RPMI7951 (cell line): ENCODE measurements at places on chromosomes 13 and 19.

DNA sequence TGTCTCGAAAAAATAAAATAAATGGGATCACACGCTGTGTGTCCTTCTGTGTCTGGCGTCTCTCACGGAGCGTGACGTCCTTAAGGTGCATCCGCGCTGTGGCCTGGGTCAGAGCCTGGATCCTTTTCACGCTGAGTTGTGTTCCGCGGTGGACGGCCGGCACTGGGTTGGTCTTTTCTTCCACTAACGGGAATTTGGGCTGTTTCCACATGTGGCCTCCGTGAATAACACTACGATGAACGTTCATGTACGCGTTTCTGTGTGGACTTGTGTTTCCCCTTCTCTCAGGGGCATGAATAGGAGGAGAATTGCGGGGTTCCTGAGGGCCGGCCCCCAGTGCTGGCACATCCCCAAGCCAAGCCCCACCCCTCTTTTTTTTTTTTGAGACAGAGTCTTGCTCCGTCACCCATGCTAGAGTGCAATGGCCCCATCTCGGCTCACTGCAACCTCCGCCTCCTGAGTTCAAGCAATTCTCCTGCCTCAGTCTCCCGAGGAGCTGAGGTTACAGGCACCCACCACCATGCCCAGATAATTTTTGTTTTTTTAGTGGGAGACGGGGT, 6.2 kb upstream of the PTBP1 start:
- no peak for DNase-seq

- peak; percentile 78 for DNase-seq
Measured at GRCh38 chr19:50720921-50721381, 1.3 kb upstream of the SHANK1 start.

GRCh38 chr13:71590654-71591148, 276.3 kb downstream of the DACH1 start:
- no peak for DNase-seq

DNA sequence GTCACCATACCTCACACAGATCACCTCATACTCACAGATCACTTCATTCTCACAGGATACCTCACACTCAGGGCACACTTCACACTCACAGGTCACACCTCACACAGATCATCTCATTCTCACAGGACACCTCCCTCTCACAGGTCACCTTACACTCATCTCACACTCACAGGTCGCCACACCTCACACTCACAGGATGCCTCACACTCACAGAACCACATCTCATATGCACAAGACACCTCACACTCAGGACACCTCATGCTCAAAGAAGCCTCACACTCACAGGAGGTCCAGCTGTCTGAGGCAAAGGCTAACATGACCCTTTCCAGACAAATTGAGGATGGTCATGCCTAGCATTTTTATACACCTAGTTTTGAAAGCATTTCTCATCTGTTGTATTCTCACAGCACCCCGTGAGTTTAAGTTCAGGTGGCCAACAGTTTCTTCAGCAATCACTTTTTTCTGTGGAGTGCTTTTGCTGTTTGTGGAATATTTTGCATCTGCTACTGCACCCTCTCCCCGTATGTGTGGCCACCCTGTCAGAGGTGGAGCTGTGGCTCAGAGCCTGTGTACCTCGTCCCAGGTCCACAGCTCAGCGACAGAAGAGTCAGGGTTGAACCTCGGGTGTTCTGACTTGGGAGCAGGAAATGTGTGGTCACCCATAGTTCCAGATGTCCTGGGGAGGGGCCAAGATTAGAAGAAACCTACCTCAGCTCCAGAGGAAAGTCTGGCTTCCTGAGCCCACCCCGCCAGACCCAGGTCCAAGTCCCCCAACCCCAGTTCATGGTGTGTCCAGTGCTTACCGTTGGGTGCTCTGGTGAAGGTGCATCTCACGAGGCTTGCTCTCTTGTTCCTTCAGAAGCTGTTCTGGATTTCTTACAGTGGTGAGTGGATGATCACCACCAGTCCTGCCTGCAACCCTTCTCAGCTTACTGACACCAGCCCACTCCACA, 7.6 kb downstream of the F7 start:
- DNase-seq = no peak

DNA sequence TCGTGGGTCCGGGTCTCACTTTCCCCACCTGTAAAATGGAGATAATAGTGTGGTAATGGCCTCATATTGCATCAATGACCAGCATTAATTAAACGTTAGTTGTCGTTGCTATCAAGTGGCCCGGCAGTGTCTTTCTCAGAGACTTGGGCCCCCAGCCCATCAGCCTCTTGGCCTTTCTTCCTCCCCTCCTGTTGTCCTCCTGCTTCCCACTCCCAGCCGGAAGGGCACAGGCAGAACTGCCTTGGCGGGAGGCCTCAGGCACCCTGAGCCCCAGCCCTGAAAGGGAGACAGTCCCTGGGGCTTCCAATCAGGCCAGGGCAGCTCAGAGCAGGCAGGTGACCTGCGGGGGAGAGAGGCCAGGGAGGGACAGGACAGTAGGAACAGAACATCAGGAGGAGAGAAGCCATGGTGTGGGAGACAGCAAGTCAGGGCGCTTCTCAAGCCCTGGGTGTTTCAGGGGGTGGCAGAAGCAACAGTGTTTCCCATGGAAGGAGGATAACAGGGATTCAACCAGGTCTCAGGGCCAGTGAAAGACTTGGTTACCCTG, 4.6 kb downstream of the MARK4 start:
- DNase-seq = no peak

- no peak for DNase-seq
Measured at GRCh38 chr19:39083983-39084731, at the start of gene ACP7. Gene ACP7 (plus strand): TSS chr19:39084368. CDS start chr19:39085270, 902 bp downstream.

DNA sequence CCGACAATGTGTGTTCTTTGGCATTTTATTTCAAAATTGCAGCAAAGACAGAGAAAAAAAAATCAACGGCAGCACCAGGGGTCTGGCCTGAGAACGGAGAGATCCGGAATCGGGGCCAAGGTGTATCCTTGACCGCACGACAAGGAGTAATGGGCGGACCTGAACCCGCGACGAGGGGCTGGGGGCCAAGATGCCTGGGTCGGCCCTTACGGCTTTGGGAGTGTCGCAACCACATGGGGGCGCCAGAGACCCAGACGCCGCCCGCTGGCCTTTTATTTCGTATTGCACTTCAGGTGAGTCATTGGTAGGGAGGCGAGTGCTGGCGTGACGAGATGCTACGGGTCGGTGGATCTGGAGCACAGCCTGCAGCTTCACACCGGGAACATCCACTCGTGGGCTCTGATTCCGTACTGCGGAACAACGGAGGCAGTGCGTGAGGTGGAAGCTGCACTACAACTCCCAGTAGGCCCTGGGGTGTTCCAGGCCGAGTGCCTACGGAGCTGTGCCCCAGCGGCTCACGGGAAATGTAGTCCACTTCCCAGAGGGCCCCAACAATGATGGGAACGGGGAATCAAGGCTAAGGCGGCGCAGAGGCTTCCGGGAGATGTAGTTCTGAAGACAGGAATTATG, 15.7 kb downstream of the BCAT2 start:
- DNase-seq = peak; percentile 93

DNA sequence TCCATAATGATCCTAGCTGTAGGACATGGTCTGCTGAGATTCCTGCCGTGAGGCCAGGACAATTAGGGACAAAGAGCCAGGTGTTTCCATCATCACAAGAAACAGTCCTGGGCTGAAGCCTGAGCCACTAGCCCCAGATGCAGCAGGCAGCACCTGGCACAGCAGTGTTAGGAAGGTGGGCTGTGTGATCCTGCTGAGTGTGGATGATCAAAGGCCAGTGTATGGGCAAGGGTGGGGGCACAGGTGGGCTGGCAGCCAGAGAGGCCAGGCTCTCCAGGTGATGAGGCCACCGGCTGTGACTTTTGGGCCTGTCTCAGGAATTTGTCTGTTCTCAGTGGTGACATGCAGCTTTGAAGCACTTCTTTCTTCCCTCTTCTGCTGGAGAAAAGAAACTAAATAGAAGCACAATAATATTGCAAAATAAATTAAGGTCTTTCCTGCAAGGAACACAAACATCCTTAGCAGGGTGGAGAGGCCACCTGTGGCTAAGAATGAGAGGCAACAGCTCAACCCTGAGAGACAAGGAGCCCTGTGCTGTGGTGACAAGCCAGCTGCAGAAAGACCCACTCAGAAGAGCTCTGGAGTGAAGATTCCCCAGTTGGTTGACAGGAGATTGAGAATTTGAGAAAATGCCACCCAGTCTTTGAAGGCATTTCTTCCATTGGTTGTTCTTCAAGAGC, 127.6 kb downstream of the KATNAL1 start:
- no peak for DNase-seq

- no peak for DNase-seq
Measured at GRCh38 chr13:51704399-51705313, 99.3 kb downstream of the DHRS12 start.

GRCh38 chr13:107576430-107576829, 638.9 kb downstream of the LIG4 start:
- DNase-seq = no peak

GRCh38 chr13:64300239-64300638, 2884.6 kb upstream of the PCDH20 start:
- DNase-seq = no peak

- no peak for DNase-seq
Measured at GRCh38 chr19:6540918-6541689, 10.3 kb downstream of the TNFSF9 start.

DNA sequence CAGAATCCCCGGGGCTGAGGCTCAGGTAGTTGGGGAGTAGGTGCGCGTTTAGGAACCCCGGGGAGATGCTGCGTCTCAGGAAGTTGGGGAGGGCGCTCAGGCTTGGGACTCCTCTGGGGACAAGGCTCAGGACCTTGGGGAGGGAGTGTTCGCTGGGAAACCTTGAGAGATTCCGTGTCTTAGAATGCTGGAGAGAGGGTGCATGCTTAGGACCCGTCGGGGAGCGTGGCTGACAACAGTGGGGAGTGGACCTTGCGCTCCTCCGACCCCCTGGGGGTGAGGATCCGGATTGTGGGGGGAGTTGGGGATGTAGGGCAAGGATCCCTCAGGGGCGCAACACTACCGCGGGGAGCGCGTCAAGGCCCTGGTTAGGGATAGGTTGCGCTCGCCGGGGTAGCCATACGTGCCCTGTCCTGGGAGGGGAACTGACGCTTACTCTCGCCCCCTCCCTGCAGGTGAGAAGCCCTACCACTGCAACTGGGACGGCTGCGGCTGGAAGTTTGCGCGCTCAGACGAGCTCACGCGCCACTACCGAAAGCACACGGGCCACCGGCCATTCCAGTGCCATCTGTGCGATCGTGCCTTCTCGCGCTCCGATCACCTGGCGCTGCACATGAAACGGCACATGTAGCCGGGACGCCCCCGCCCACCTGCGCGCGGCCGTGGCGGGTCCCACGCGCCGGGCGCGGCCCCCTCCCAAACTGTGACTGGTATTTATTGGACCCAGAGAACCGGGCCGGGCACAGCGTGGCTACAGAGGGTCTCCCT, 2.0 kb downstream of the KLF2 start:
- DNase-seq = no peak
